Skin of body (tissue), 3 donors: ENCODE measurements at places on chromosomes 6 and 20.

- no peak for DNase-seq
These were observed 26.9 kb upstream of the GOPC start for GRCh38 chr6:117629119-117629660.

GRCh38 chr6:99603421-99604165, 3.0 kb upstream of the PRDM13 start:
- DNase-seq, result no peak

DNA sequence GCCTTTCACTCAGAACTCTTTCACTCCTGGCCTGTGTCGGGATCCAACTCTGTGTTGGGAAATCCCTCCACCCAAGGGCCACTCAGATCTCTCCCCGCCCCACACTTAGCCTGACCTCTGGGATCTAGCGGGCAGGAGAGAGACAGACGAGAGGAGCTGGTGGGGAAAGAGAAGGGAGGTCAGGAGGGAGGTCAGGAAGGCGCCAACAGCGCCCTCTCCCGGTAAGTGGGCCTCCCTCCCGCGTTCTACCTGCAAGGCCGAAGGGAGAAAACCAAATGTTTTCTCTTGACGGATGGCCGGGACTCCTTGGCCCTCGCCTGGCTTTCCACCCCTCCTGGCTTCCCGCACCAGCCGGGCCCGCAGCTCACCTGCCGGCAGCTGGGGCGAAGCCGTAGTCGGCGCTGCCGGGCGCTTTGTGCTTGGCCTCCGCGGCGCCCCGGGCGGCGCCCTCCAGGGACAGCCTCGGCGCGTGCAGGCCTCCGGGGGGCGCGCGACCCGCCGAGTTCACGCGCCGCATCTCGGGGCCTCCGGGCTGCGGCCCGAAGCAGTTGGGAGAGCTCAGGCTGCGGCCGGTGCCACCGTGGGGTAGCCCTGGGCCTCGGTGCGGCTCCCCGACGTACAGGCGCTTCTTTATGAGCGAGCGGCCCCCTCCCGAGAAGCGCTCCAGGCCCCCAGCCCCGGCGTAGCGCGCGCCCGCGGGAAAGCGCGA, 38.2 kb downstream of the C6orf132 start:
- DNase-seq, result peak; percentile 25

GRCh38 chr6:324729-325125, 32.4 kb downstream of the DUSP22 start:
- DNase-seq, result no peak

DNA sequence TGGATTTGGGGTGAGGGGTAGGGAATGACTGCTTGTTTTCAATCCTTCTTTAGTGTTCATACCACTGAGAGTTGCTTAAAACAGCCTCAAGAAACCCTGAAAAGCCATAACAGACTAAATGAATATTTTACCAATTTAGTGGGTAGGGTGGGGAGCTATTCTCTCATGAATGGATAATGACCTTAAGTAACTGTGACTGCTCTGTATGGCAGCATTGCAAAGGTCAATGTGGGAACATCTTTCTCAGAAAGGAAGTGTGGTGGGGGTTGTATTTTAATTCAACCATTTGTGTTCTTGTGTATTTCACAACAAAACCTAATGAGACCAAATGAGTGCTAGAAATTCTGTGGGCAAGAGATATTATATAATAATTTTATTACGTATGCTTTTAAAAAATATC, 55.7 kb downstream of the PHACTR2 start:
- DNase-seq, result no peak

DNA sequence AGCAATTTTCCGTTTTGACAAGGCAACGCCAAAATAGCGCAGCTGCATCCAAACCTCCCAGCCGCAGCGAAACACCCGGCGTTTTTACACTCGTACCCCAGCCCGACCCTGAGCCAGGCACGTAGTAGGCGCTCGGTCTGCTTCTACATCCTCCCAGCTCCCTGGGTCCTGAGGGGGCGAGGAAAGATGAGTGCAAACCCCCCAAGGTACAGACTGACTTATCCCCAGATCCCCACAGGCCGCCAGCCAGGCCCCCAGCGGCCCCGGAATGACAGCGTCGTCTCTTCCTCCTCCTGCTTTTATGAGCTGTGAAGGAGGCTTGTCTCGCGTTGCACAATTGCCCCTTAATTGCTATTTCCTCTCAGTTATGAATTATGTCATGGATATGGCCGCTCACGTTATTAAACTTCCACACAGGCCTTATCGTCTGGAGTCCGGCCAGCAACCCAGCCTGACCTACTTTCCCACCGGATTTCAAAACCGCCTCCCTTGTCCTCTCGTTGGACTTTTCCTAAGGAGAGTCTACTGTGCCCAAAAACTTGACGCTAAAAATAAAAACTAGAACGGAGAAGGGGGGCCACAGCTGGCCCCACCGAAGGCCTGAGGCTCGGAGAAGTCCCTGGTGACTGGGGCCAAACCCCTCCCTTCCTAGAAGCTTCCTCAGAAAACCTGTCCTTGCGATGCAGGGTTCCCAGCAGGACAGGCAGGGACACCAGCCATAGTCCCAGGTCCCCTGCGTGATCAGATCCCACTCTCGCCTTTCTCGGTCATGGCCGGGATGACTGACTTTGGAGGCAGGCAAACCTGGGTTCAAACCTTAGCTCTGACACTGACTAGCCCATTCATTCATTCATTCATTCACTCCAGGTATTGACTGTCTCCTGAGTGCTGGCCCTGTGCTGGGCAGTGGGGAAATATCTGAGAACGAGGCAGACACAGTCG, 130.9 kb upstream of the PTPN1 start:
- DNase-seq, result peak; percentile 90

DNA sequence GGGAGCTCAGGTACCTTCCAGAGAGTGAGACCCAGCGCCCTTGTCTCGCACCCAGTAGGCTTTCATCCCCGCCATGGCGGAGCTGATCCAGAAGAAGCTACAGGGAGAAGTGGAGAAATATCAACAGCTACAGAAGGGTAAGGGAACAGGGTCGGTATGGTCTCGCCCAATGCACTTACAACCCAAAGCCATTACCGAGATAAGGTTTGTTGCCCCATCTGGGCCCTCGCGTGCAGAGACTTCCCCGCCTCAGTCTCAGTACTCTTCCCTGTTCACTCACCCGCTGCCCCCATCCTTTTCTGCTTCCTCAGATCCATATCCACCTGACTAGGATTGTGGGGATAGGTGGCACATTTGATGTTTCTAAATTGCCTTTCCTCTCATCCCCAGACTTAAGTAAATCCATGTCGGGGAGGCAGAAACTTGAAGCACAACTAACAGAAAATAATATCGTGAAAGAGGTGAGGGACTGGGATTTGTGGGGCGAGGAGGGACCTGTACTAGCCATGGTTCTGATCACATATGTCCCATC, 449 bp downstream of the PFDN6 start:
- no peak for DNase-seq

GRCh38 chr6:818196-818595, 125.3 kb upstream of the EXOC2 start:
- DNase-seq, result no peak

- DNase-seq, result no peak
These were observed 15.4 kb upstream of the ANKRD60 start for GRCh38 chr20:58243653-58244410.
